ENCODE measurements at places on chromosomes 2 and 18.

DNA sequence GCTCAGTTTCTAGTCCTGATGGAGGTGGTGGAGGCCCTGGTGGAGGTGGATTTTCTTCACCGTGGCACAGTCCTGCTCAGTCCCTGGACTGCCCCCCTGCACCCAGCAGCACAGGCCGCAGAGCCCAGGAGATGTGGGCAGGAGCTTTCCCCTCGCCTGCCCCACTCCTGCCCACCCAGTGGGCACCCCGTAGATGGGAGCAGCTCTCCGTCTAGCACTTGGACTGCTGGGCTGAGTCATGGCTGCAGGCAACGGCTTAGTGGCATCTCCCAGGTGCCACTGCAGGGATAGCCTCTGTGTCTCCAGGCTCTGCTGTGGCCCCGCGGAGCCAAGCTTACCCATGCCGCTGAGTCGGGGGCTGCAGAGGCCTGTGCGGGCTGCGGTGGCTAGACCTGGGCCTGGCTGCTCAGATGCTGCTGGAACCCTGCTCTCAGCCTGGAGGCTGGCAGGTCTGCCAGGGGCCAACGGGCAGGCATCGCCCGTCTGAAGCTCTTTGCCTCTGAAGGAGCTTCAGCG lies 92.3 kb upstream of the CTDP1 start:
- DNase-seq, result no peak

- no peak for DNase-seq
Measured at GRCh38 chr18:26667046-26667445, 118.7 kb upstream of the KCTD1 start.

DNA sequence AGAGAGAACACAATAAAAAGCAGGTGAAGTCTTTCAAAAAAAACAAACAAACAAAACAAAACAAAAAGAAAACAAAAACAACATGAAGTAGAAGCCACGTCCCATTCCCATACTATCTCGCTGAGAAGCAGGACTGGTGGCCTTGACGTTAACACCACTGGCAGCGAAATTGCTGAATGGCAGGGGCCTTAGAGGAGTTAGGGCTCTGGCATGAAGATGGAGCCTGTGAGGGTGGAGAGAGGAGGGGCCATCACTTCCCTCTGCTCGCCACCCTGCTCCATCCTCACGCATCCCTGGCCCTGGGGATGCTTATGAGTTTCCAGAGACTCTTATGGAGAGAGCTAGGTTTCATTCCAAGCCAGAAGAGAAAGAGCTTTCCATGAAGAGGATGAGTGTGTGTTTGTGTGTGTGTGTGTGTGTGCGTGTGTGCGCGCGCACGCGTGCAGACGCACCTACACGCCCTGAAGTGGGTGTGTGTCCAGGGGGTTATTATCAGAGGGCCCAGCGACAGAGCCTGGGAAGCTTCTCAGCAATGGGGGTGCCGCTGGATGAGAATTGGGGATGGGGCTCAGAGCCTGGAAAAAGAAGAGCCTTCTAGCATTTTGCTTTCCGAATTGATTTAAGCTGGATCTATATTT lies 20.4 kb upstream of the IMPA2 start:
- DNase-seq, result no peak

DNA sequence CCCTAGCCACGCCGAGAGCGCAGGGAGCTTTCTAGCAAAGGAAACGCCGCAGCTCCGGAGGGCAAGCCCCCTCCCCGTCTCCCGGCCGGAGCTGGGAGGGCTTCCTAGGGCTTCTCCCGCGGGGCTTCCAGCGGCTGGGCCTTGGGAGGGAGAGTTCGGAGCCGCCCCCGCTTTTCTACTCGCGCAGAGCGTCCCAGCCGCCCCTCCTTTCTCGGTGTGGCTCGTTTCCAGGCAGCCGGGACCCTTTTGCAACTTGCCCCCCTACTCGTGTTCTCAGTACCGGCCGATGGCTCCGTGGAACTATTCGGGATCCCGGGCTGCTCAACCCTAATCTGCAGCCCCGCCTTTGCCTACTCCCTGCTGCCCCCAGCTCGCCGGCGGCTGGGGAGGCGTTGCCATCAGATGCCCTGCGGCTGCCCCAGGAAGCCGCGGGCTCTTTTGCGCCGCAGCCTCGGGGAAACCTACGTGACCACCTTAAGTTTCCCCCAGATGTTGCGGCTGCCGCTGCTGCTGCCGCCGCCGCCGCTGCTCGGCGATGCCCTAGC lies 1.5 kb upstream of the NR4A2 start:
- DNase-seq, result peak; percentile 85

DNA sequence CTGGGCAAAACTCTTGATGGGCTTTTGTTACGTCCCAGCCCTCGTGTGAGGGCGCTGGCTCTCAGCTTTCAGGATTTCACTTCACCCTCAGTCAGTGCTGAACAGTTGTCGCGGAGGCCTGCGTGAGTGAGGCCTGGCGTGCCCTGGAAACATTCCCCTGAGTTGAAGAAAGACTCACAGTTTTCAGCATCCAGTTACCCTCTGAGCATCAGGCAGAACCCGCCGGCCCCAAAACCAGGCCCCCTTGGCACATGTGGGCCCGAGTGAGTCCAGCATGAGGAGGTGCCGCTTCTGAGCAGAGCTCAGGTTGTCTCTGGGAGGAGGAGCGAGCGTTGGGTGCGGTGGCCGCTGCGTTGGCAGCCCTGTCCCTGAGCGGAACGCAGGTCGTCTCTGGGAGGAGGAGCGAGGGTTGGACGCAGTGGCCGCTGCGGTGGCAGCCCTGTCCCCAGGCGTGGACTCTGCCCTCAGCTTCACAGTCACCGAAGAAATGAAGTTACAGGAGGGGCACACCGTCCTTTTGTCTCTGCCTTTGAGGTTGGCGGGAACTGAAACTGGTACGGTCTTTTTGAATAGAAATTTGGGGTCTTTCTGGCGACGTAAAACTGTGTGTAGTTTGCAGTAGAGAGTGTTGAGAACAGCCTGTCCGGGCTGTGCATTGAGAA lies at the start of gene NEU4:
NEU4 (plus strand) TSS at position 473 of the 662 bp plus-strand sequence. CDS start 5,292 bp downstream, outside the sequence.
- DNase-seq, result no peak

GRCh38 chr18:50377061-50377798 lies 2.4 kb downstream of the SKA1 start:
- no peak for DNase-seq

GRCh38 chr2:37582481-37583220 lies 88.8 kb downstream of the CDC42EP3 start:
- no peak for DNase-seq

DNA sequence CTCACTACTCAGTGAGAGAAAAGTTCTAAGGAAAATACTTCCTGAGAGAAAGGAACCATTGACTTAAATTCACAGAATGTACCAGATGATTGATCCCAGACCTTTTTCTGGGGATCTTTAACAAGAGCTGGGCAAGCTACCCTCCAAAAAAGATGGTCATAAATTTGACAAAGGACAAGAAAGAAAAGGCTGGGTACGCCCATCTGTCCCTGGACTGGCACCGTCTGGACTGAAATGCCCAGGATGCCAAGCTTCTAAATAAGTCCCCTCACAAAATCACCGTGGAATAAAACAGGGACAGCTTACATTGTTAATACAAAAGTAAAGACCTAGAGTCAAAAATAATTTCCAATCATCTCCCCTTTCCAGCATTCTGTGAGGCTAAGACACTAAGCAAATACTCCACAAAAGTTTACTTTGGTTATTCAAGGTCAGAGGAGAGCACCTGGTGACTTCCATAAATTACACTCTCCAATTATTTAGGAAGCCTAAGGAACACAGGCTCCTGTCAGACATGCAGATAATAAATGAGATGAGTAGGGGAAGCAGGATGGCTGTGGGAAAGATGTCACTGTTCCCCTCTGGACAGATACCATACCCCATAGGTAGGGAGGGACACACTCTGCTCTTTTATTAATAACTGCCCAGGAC lies 69.9 kb downstream of the UXS1 start:
- no peak for DNase-seq

GRCh38 chr2:239374896-239375277 lies 25.9 kb downstream of the HDAC4 start:
- DNase-seq, result no peak

GRCh38 chr2:75210409-75210808 lies 11.1 kb upstream of the TACR1 start:
- no peak for DNase-seq

DNA sequence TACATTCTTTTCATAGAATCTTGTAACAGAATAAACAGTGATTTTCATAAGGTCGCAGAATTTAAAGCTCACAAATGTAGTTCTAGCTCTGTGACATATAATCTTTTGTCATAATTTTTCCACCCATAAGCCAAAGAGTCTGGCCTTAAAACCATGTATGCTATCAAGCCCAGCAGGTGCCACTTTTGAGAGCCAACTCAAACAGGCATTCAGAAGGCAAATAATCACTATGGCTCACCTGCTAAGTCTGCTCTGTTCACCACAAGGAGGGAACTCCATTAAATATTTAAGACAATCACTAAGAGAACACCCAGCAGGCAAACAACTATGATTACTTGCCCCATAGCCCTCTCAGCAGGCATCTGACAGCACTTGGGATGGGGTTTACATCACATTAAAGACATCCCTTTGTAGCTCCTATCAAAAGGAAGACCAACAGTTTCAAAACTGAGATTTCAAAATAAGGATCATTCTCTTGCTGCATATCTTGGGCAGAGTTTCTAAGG lies 241.6 kb downstream of the PDE11A start:
- no peak for DNase-seq

- DNase-seq, result no peak
Measured at GRCh38 chr2:207219081-207219630, 53.4 kb upstream of the KLF7 start.

GRCh38 chr18:3773303-3773702 lies 323.3 kb downstream of the TGIF1 start:
- DNase-seq, result no peak

DNA sequence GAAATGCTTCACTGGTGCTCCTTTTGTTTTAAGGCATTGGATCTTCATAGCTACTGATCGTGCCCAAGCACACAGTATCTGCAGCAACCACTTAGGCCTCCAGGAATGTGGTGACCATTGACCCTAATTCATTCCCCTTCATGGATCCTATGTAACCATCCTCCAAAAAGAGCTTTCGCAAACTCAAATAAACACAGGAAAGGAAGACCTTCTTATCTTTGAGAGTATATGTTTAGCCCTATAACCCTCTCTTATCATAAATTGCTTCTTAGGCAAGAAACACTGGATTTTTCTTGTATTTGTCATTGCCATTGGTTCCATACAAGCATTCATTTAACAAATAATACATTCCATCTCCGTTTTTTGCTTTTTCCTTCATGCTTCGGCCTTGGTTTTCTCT lies 4.1 kb upstream of the TTR start:
- no peak for DNase-seq

DNA sequence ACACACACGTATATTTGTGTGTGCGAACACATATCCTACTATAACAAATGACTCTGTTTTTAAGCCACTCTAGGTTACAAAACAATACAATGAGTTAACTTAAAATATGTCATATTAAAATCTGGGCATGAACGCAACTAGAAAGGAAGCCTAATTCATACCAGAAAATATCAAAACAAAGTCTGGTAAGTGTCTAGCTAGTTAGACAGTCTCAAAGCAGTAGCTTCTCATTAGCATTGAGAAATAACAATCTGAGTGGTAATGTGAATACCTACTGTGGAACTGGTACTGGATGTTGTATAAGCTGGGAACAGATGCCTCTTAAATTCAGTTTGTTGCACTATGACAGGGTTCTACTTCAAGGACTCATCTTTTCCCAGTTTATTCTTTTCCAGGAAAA lies 32.5 kb upstream of the WIPF1 start:
- no peak for DNase-seq

GRCh38 chr2:237987268-237987667 lies 20.5 kb downstream of the UBE2F start:
- no peak for DNase-seq
